ENCODE measurements at places on chromosomes 7 and 10. TPM values are rescaled to one million over a fixed set of nuclear protein-coding genes. Genes with fewer than 3 reads are reported as not detected.

- DNase-seq = no peak
These were observed 29.3 kb downstream of the DYNC2I1 start for GRCh38 chr7:158885624-158886023.

HOXA1 gene
- total RNA-seq = 7.3 TPM

SERPINE1 gene
- total RNA-seq = 1.2 TPM

DNA sequence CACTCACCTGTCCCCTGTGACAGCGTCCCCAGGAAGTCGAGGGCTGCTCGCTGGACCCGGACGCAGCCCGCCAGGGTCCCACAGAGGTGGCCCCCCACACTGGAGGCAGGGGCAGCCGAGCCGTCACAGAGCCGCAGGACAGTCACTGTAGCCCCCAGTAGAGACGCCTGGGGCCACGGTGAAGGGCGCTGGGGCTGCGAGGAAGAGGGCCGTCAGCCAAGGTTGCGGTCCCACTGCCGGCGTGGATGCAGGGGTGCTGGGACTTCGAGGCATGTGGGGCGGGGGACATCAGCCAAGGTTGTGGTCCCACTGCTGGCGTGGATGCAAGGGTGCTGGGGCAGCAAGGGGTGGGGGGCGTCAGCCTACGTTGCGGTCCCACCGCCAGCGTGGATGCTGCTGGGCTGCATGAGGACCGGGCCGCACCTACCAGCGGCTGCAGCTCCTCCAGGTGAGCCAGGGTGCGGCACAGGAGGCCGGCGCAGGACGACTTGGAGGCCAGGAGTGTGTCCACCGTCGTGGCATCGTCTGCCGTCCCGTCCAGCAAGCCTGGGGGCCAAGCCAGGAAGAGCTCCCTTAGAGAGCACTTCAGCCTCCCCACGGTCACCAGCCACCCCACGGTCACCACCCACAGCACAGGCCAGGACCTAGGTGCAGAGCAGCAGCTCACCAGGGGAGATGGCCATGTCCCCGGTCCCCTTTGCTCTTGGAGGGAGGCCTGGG is 13.9 kb downstream of the BRAT1 start:
- no peak for DNase-seq

GRCh38 chr10:100847440-100847839 is 65.3 kb upstream of the SLF2 start:
- no peak for DNase-seq

- no peak for DNase-seq
These were observed 885.6 kb upstream of the ZNF722 start for GRCh38 chr7:63112764-63113712.

GRCh38 chr7:46352004-46352954 is 431.2 kb upstream of the IGFBP3 start:
- DNase-seq = peak; percentile 74

STN1 gene
- total RNA-seq = 11.6 TPM

- no peak for DNase-seq
These were observed 265.1 kb upstream of the KLF14 start for GRCh38 chr7:130998993-130999602.

- no peak for DNase-seq
These were observed 97.2 kb downstream of the DLG5 start for GRCh38 chr10:77829356-77829755.

DNA sequence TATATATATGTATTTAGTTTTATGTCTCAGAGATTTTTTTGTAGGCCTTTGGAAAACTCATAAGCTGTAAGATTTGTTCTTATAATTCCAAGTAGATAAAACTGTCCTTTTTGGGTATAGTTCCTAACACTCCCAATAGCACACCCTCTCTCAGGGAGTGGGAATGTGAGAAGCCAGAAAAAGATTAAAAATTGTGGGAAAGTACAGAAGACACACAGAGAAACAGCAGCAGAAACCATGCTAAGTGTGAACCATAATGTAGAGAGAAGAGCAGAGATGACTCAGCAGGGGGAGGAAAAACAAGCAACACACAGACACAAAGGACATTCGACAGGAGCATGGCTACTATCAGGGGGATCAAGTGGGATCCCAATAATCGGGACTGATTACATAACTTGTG is 401.6 kb downstream of the MAGI2 start:
- no peak for DNase-seq

- DNase-seq = peak; percentile 75
These were observed 155.5 kb downstream of the COBL start for GRCh38 chr7:51160990-51161615.

Data from SJCRH30 (cell line).